ENCODE measurements at places on chromosomes 13 and 19. TPM values are rescaled to one million over a fixed set of nuclear protein-coding genes. Genes with fewer than 3 reads are reported as not detected.

LIN7B gene
- total RNA-seq: 2.5 TPM

- peak; percentile 82 for DNase-seq
Observed at GRCh38 chr19:58544591-58545285, 874 bp downstream of the TRIM28 start.

DNA sequence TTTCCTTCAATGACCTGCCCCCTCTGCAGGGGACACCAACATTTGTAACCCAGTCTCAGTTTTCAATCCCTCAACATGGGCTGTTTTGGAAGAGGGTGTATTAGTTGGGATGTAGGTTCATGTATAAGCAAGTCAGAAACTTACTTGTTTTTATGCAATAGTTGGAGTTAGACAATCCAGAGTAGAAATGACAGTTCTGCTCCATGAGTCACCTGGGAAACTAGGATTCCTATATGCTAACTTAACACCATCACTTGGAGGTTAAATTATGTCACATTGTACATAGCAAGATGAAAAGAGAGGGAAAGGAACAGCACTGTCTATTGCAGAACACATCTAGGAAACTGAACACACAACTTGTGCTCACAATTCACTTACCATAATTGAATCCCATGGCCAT lies 436.4 kb downstream of the RFC3 start:
- no peak for DNase-seq

DNA sequence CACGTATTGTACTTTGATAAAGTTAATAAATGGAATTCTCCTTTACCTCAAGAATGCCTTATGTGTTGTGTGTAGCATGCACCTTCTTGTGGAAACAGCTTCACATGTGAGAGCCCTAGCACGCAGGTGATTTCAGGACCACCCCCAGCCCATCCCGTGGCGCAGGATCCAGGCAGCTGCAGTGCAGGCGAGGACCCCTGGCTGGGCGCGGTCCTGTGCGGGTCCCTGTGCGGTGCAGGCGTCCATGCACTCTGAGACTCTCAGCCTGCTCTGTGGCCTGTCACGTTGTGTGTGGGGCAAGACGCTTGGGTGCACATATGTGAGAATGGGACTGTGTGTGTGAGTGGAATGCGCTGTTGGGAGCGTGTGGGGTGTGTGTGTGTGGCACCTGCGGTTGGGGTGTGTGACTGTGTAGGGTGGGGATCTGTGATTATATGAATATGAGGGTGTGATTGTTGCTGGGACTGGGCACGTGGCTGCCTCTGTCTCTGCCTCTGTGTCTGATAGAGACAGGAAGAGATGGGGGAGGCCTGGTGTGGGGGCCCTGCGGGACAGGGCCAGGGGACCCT lies 30.8 kb downstream of the WTIP start:
- DNase-seq: no peak

GNG7 gene
- 0.45 TPM for total RNA-seq

C1QTNF9 gene
- total RNA-seq: not detected

- no peak for DNase-seq
Observed at GRCh38 chr13:49216334-49216733, 3.8 kb upstream of the MLNR start.

DNA sequence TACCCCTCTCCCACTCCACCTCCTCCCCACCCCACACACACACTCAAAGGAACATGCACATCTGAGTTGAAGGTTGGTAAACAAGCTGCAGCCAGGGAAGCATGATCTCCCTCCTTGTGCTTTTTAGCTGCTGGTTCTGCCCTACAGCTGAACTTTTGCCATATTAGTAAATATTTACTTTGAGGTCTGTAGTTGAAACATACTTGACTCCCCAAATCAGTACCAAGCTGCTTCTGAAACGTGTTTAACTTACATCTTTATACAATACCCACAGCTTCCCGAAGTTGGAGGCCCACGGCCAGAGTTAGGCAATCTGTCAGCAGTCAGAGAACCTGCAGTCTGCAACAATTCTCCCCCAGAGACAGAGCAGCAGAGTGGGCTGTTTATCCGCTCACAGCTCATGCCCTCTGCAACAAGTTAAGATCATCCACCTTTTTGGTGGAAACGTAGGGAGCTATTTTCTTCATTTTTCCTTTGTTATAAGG lies 1.5 kb upstream of the PCDH20 start:
- DNase-seq: no peak

DNA sequence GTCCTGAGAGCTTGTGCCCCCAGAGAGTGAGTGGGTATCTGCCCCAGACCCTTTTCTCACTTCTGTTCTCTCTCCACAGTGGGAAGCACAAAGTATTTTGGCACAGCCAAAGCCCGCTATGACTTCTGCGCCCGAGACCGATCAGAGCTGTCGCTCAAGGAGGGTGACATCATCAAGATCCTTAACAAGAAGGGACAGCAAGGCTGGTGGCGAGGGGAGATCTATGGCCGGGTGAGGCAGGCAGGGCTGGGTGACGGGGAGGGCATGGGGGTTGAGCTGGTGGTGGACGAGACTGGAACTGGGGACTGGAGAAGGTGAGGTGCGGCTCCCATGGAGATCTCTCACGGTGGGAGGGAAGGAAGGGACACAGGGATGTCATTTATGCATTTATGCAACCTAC lies 33.5 kb upstream of the ADGRE1 start:
- no peak for DNase-seq

- no peak for DNase-seq
Observed at GRCh38 chr19:17624314-17624991, 63.7 kb downstream of the UNC13A start.

ZNF730 gene
- total RNA-seq: 1.5 TPM

- DNase-seq: no peak
Observed at GRCh38 chr13:30211745-30212144, 95.6 kb downstream of the KATNAL1 start.

DNA sequence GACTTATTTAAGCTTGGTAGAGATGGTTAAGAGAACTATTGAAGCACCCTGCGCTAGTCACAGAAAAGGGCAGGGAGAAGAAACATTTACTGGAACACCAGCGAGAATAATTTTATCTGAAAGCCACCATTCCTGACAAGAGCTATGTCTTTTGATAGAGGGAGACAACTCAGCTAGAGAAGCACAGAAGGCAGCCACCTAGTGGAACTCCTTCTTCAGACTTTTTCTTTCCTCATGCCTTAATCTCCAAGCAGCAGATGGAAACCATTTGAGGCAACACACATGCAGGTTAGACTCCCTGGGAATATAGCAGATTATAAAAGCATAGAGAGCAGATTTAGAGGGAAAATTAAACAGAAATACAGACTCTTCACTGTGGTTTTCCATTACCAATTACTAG lies 813.4 kb downstream of the SLITRK6 start:
- no peak for DNase-seq

DNA sequence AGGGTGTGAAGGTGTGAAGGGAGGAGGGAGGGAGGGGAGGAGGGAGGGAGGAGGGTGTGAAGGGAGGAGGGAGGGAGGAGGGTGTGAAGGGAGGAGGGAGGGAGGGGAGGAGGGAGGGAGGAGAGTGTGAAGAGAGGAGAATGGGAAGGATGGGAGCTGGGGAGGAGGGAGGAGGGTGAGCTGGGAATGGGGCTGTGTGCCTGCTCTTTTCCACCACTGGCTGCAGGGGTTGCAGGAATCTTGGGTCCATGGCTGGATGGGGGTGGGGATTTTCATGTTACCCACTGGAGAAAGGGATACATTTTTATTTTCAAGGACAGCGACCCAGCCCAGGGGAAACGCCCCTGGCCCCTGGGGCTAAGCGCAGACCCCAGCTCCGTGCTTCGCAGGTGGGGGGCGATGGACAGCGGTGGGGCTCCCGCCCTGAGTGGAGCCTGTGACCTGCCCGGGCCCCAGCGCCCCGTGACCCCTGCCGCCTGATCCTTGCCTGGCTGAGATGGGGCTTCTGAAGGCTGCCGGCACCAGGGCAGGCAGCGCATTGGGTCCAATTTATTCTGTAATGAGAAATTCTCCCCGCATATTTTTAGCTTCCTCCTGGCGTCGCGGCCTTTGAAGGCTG lies 3.0 kb upstream of the EFNA2 start:
- DNase-seq: no peak

GZMM gene
- 49.0 TPM for total RNA-seq

BSPH1 gene
- not detected for total RNA-seq

ALOX5AP gene
- 16.4 TPM for total RNA-seq

TNFSF13B gene
- 6.1 TPM for total RNA-seq

ZNF383 gene
- total RNA-seq: 7.4 TPM

ZNF610 gene
- 2.4 TPM for total RNA-seq

DNA sequence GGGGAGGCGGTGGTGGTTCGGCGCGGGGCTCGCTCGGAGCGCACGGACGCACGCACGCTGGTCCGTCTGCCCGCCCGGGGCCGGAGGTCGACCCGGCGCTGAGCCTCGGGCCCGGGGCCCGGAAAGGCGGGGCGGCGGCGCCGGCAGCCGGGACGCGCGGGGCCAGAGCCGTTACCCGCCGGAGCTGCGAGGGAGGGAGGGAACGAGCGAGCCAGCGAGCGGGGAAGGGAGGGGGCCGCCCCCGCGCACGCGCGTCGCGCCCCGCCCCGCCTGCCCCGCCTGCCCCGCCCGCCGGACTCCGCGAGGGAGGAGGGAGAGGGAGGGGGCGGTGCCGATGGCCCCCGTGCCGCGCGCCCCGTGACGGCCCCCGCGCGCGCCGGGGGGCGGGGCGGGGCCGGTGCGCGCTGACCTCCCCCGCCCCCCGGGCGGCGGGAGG lies 15.0 kb downstream of the CIC start:
- peak; percentile 86 for DNase-seq

- no peak for DNase-seq
Observed at GRCh38 chr13:40422588-40423235, 243.7 kb downstream of the FOXO1 start.

REXO1 gene
- total RNA-seq: 53.1 TPM

- DNase-seq: no peak
Observed at GRCh38 chr13:56907766-56908165, 233.0 kb upstream of the PRR20A start.

DNA sequence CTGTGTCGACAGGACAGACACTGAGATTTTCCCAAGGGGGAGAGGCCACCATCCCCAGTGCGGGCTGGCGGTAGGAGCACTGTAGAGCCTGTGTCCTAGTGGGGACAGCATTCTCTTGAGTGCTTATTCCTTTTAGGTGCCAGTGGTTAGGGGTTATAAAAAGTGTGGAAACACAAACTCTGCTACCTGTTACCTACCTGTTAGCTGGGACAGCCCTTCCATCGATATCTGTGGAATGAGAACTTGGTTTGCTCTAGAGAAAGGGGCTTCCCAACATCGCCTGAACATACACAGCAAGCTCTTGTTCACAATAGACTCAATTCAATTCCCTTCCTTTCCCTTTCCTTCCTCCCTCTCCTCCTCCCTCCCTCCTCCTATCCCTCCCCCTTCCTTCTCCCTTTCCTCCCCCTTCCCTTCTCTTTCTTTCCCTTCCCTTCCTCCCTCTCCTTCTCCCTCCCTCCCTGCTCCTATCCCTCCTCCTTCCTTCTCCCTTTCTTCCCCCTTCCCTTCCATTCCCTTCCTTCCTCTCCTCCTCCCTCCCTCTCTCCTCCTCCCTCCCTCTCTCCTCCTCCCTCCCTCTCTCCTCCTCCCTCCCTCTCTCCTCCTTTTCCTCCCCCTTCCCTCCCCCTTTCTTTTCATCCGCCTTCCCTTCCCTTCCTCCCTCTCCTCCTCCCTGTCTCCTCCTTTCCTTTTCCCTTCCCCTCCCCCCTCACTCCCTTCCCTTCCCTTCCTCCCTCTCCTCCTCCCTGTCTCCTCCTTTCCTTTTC lies 188.5 kb downstream of the URI1 start:
- DNase-seq: no peak

- DNase-seq: no peak
Observed at GRCh38 chr13:34153428-34154180, 335.7 kb downstream of the RFC3 start.

NXNL1 gene
- not detected for total RNA-seq

ZNF560 gene
- 0.28 TPM for total RNA-seq

ZNF649 gene
- total RNA-seq: 12.2 TPM

DNA sequence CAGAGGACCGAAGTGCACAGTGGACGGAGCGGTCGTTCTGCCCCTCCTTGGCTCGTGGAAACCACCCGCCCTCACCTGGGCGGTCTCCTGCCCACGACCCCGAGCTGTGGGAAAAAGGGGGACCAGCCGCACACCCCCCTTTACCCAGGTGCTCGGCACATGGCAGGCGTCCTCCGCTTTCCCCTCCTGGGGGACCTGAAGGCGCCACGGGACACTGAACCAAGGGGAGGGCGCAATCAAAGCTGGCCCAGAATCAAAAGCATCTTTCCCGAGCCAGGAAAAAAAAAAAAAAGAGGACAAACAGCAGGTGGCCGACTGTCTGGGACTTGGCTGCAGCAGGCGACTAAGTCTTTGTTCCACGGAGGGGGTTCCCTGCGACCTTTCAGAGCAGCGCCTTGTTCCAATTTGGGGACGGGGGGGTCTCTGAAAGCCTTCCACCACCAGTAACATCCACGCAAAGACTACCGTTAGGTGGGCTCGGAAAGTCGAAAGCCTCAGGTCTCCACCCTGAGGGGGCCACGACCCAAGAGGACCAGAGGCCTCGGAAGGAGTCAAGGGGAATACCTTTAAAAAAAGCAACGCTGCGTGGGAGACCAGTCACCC lies 1.1 kb downstream of the MBD3 start:
- DNase-seq: peak; percentile 19

PSG2 gene
- not detected for total RNA-seq

ELAVL3 gene
- not detected for total RNA-seq

- no peak for DNase-seq
Observed at GRCh38 chr13:79830426-79830825, 349.5 kb downstream of the NDFIP2 start.

- DNase-seq: no peak
Observed at GRCh38 chr13:49711218-49711863, 20.1 kb upstream of the EBPL start.

DNA sequence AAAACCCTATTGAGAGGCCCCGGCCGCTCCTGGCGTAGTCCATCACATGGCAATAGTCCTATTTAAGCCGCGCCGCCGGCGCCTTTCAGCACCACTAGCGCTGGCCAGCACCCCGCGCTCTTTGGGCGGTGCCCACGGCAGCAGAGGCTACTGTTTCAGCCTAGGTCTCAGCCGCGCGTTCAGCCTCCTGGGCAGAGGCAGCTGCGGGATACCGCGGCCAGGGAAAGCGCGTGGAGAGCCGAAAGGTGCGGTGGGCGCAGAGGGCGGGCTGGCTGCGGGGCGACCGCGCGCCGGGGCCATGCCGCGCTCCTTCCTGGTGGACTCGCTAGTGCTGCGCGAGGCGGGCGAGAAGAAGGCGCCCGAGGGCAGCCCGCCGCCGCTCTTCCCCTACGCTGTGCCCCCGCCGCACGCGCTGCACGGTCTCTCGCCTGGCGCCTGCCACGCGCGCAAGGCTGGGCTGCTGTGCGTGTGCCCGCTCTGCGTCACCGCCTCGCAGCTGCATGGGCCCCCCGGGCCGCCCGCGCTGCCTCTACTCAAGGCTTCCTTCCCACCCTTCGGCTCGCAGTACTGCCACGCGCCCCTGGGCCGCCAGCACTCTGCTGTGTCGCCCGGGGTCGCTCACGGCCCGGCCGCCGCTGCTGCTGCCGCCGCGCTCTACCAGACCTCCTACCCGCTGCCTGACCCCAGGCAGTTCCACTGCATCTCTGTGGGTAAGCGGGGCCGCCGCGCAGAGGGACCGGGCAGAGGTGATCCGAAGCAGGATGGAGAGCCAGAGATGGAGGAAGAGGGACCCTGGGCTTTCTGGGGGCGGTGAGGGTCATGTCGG lies at the start of gene GSX1:
TSS of gene GSX1 (plus strand) at position 91 of the 826 bp plus-strand sequence. CDS start at position 299, 208 bp downstream.
- DNase-seq: peak; percentile 65

Data from activated naive CD8-positive, alpha-beta T cell treated with anti-CD3 and anti-CD28 coated beads for 36 hours (primary cell).